ENCODE measurements at places on chromosomes 7 and 10. TPM values are rescaled to one million over a fixed set of nuclear protein-coding genes. Genes with fewer than 3 reads are reported as not detected.

SNCG gene
- total RNA-seq = 21.4 TPM

LIPJ gene
- total RNA-seq = not detected

TMEM213 gene
- not detected for total RNA-seq

SCRN1 gene
- 46.1 TPM for total RNA-seq

ADCY1 gene
- total RNA-seq = 0.40 TPM

CCDC7 gene
- total RNA-seq = 19.6 TPM

SPDYE11 gene
- total RNA-seq = not detected

STK31 gene
- not detected for total RNA-seq

GALNT17 gene
- not detected for total RNA-seq

ADAM22 gene
- total RNA-seq = 0.79 TPM

ANKRD30A gene
- not detected for total RNA-seq

SGPL1 gene
- total RNA-seq = 23.0 TPM

PCDH15 gene
- not detected for total RNA-seq

LEP gene
- not detected for total RNA-seq

OPALIN gene
- total RNA-seq = not detected

PPP3CB gene
- total RNA-seq = 30.5 TPM

CUZD1 gene
- total RNA-seq = 2.1 TPM

SAP25 gene
- not detected for total RNA-seq

COL28A1 gene
- not detected for total RNA-seq

LRRC18 gene
- total RNA-seq = not detected

PRKG1 gene
- total RNA-seq = 7.6 TPM

NKX2-3 gene
- total RNA-seq = 2.4 TPM

SEC61A2 gene
- 10.8 TPM for total RNA-seq

LRRC17 gene
- total RNA-seq = 4.4 TPM

LAMB1 gene
- 673 TPM for total RNA-seq

NACAD gene
- 0.66 TPM for total RNA-seq

SPAM1 gene
- not detected for total RNA-seq

NXPH1 gene
- total RNA-seq = not detected

KCNIP2 gene
- 0.79 TPM for total RNA-seq

MET gene
- 103 TPM for total RNA-seq

RAB19 gene
- not detected for total RNA-seq

PROSER2 gene
- 10.2 TPM for total RNA-seq

ARHGAP19 gene
- 26.8 TPM for total RNA-seq
